ENCODE measurements at places on chromosomes 3 and 15.

DNA sequence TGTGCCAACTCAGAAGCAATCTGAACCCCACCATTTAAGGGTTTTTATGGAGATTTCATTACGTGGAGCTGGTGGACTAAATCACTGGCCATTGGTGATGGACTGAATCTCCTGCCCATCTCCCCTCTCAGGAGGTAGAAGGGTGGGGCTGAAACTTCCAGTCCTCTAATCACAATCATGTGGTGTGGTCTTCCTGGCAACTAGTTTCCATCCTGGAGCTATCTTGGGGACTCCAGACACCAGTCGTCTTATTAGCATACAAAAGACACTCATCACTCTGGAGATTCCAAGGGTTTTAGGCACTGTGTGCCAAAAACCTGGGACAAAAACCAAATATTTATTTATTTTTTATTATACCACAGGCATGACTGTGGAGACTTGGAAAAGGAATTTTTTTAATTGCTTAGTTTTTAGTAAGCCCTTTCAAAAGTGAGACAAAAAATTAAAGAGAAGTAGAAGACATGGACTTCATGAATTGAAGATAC is 203.6 kb downstream of the WNT5A start:
- DNase-seq, result no peak

DNA sequence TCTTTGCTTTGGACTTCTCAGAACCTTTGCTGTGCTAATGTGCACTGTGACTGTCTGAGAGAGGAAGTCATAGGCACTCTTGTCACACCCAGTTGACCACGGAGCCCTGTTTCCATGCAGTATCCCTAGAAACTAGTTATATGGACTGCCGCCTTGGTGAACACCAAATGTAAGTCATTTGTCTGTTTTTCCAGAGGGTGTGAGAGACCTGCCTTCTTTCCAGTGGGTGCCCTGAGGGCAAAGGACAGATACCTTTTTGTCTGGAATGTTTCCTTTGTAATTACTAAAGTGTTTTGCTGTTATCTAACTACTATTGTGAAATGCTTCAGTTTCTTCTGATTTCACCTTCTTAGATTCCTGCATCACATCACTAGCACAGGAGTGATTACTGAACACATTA is 91.8 kb downstream of the LARS2 start:
- DNase-seq, result no peak

- no peak for DNase-seq
Measured at GRCh38 chr15:43808960-43809678, 8.7 kb downstream of the HYPK start.

GRCh38 chr3:177525987-177526712 is 328.9 kb upstream of the TBL1XR1 start:
- no peak for DNase-seq

DNA sequence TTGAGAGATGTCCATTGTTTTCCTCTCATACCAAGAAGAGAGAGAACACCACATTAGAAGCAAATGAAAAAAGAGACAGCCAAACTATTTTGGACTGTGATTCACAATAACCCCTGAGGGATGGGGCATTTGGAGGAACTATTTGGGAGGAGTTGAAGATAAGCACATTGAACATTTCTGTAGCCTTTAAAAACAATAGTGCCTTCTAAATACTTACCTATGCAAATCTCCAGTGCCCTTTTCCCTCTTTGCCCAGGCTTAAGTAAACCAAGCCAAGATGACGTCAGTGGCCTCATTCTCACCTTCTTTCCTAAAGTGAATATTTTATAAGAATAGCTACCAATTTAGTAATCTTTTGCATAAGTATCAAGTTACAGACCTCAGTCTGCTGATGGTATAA is 89.7 kb upstream of the COL8A1 start:
- no peak for DNase-seq

DNA sequence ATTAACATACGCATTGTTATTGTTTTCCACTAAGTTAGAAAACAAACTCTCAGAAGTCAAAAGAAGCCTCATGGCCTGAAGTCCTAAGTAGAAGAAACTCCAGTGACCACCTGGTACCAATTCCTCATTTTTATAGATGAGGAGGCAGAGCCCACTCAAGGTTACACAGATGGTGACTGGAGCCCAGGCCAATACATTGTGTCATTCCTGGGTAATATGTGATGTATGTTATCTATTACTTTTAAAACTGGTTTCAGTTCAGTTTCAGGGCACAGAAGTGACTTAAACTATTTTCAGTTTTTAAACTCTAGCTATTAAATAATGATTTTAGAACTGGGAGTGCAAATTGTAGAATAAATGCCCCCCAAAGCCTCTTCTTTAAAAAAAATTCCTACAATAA is 66.7 kb upstream of the STXBP5L start:
- DNase-seq, result no peak
